GM04503 (cell line): ENCODE measurements at places on chromosomes 2 and 18.
A peak's percentile ranks its signal among the peaks of the same experiment; 100 is the strongest.

GRCh38 chr18:40577981-40578365, 1377.1 kb upstream of the PIK3C3 start:
- no peak for DNase-seq

GRCh38 chr2:233422050-233422639, 67.9 kb downstream of the DGKD start:
- DNase-seq, result no peak

DNA sequence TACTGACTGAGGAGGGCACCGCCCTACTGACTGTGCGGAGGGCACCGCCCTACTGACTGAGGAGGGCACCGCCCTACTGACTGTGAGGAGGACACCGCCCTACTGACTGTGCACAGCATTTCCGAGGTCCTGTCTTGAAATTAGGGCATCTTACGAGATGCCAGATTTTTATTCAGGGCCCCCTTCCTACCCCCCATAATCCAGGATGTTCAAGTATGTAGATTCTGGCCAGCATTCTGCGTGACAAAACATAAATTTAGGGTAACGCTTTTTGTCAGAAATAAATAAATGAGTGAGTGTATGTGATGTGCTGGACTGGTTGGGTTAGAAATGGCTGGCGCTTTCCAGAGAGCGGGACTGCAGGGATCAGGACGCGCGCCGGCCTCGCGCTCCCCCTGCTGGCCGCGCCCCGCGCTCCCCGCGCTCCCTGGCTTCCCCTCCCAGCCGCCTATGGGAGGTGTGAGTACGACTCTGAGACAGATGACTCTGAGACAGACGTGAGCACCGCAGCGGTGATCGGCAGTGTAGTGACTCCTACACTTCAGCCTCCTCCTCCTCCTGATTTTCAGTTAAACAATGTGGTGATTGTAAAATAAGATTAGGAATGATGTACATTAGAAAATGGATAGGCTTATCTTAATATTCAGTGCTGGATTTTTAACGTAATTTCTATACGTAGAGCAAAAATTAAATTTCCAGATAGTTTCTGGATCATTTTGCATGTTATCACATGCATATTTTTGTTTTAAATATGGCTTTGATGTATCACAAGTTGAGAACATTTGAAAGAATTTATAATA, 149.2 kb upstream of the NFATC1 start:
- DNase-seq, result no peak

- no peak for DNase-seq
Measured at GRCh38 chr18:79529991-79530390, 134.3 kb downstream of the NFATC1 start.

DNA sequence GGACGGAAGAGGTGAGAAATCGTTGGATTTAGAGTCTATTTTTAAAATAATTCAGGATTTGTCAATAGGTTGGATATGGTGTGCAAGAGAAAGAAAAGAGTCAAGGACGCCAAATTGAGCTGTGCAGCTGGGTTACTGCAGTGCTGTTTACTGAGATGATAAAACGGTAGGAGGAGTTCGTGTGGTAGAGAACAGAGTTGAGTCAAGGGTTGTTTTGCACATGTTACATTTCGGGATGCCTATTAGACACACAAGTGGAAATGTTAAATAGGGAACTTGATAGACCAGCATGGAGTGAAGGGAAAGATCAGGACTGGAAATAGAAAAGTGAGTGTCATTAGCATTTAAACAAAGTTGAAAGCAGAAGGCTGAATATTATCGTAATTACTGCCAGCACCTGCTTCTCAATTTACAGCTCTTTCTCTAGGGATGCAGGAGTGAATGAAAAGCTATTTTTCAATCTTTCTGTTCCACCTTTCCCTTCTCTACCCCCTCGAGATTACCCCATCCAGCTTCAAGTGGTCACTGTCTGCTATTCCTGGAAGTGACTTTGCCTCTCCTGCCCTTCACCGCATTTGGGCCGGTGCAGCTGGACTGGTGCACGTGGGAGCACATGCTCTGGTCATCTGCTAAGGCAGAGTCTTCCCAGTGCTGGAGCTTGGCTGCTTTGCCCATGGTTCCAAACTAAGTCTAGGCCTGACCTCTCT, 30.3 kb downstream of the GPR75 start:
- no peak for DNase-seq

DNA sequence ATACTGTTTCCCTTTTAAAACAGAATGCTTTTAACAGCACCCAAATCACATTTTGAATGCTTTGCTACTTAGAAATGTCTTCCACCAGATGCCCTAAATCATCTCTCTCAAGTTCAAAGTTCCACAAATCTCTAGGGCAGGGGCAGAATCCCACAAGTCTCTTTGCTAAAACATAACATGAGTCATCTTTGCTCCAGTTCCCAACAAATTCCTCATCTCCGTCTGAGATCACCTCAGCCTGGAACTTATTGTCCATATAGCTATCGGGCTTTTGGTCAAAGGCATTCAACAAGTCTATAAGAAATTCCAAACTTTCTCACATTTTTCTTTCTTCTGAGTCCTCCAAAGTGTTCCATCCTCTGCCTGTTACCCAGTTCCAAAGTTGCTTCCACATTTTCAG, 1374.5 kb upstream of the NXPH2 start:
- no peak for DNase-seq

GRCh38 chr2:164722616-164723338, 101.5 kb upstream of the GRB14 start:
- DNase-seq, result no peak

DNA sequence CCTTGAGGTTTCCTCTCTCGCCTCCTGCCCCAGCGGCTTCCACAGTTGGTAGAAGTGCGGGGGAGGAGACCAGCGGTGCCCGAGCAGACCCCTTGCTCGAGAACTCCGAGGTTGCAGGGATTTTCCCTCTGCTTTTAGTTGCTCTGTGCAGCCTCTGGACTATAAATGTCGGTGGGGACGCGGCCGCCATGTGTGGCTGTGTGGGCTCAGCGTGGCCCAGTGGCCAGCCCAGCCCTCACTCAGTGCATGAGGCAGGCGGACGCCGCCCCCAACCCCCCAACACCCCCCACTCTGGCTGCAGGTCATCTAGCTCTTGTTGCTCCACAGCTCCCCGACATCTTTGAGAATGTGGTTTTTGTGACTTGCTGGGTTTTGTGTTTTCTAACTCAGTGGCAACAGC, 15.3 kb upstream of the D2HGDH start:
- DNase-seq, result no peak

DNA sequence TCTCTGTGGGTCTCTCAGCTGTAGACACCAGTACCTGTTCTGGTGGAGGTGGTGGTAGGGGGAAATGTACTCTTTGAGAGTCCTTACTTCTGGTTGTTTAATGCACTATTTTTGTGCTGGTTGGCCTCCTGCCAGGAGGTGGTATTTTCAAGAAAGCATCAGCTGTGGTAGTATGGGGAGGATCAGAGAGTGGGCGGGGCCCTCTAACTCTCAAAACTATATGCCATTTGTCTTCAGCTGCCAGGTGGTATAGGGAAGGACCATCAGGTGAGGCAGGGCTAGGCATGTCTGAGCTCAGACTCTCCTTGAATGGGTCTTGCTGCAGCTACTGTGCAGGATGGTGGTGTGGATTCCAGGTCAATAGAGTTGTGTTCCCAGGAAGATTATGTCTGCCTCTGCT, 1100.8 kb downstream of the CNTNAP5 start:
- DNase-seq, result no peak

- DNase-seq, result no peak
Measured at GRCh38 chr2:96264656-96265348, 995 bp downstream of the TMEM127 start.

GRCh38 chr2:33073018-33073417, 126.3 kb downstream of the LTBP1 start:
- DNase-seq, result no peak

DNA sequence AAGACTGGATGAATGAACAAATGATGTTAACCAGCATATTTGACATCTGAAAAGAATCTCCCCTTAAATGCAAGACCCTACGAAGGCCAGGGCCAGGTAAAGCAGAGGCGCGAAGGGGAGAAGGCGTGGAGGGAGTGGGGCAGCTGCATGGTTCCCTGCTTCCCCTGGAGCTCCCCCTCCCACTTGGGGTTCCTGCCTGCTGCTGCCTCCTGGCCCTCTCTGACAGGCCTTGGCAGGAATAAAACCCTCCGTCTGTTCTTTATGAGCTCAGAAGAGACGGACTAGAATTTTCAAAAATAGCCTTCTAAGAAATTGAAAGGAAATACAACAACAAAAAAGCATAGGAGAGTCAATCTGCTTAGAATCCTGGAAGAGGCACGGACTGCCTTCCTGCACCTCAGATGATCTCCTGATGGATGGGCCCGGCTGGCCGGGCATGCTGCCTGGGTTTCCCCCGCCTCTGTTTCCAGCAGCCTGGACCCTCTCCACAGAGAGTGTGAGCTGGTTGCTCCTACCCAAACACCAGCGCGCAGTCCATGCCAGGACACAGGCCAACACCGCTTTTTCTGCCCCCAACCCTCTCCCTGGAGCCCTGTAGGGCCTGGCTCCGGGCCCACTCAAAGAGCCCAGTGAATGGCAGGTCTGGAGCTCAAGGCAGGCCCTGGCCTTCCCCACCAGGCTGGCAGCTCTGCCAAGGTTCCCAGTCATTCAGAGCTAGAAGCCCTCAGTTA, 23.9 kb downstream of the CFAP65 start:
- no peak for DNase-seq

DNA sequence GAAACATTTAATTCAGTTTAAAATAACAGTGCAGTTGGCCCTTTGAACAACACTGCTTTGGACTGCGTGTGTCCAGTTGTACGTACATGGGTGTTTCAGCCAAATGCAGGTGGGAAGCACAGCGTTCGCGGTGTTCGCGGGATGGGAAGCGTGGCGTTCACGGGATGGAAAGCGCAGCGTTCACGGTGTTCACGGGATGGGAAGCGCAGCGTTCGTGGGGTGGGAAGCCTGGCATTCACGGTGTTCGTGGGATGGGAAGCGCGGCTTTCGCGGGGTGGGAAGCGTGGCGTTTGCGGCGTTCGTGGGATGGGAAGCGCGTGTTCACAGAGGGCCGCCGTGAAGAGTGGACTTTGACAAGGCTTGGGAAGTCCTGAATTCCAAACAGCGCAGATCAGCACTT, 47.6 kb downstream of the CTDP1 start:
- DNase-seq, result no peak

DNA sequence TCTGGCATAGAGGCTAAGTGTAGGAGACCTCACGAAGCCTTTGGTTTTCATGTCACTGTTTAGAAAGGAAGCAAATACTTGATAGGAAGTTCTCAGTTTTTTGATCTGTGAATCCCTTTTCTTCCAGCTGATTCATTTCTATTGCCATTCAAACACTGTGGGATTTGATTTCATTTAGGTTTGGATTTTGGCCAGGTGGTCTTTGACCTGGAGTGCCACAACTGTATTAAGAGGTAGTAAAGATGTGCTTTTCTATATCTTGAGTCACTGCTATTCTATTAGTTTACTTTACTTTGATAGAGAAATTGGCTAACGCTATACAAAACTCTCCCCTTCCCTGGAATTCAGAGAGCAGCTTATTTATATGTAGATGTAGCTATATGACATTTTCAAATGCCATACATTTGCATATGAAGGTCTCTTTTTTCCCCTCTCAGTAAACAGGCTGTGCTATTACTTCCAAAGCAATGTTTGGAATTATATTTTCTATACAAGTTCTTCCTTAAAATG, 132.4 kb upstream of the CAVIN2 start:
- DNase-seq, result no peak

- no peak for DNase-seq
Measured at GRCh38 chr2:170243118-170243837, 65.3 kb downstream of the MYO3B start.

GRCh38 chr18:3458378-3458777, 8.4 kb downstream of the TGIF1 start:
- DNase-seq, result no peak

GRCh38 chr18:9217743-9218451, 81.3 kb downstream of the ANKRD12 start:
- DNase-seq, result no peak

- peak; percentile 60 for DNase-seq
Measured at GRCh38 chr2:170812710-170813600, 3.7 kb upstream of the GAD1 start.

DNA sequence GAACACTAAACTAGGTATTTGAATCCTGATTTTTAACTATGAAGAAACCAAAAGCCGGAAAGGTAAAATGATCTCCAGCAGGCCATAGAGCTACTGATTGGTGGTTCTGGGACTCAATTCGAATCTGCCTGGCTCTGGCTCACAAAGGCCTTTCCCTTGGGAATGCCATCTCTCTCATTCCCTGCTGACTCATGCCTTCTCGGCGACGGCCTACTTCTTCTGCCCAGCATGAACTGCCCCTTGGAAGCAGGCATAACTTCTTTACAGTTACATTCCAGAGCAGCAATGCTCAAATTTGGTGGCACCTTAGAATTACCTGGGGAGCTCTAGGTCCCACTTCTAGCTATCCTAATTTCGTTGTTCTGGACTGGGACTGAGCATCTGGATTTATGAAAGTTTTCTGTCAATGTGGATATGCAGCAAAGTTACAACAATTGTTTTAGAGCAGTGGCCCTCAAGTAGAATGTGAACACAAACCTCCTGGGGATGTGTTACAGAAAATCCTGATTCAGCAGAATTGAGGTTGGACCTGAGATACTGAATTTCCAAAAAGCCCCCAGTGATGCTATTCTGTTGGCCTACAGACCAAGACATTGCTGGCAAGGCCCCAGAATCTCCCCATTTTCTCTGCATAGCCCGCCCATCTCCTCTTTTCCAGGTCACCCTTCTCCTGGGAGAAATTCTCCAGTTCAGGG, 261.1 kb downstream of the CNTNAP5 start:
- DNase-seq, result peak; percentile 2

- no peak for DNase-seq
Measured at GRCh38 chr18:8252371-8252770, 356.9 kb upstream of the RAB12 start.

DNA sequence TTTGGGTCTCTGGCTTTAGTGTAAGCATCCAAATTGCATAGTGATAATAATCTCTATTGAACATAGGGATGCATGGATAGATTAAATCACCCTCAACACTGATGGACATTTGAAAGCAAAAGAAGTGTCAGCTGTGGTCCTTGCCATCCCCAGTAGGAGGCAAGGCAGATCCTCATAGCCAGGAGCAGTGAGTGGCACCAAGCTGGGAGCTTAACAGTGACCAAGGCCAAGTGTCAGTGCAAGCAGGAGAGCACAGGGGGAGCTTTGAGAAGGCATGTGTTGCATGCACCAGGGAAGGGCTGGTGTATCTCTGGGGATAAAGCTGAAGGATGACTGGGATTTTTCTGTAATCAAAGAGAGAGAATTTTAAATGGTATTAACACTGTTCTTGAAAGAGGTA, 14.7 kb downstream of the SLC14A1 start:
- no peak for DNase-seq

- DNase-seq, result no peak
Measured at GRCh38 chr18:42683094-42683493, 432.4 kb downstream of the RIT2 start.

- no peak for DNase-seq
Measured at GRCh38 chr2:197803033-197803444, 1.4 kb upstream of the PLCL1 start.

GRCh38 chr2:238875101-238875470, 27.2 kb downstream of the TWIST2 start:
- no peak for DNase-seq

- DNase-seq, result no peak
Measured at GRCh38 chr18:5584746-5585417, 41.1 kb upstream of the EPB41L3 start.

GRCh38 chr2:47654790-47655562, 128.0 kb upstream of the MSH6 start:
- DNase-seq, result no peak

- no peak for DNase-seq
Measured at GRCh38 chr2:241617431-241618154, 19.4 kb downstream of the THAP4 start.
